Keratinocyte (primary cell): ENCODE measurements at places on chromosomes 5 and 9.

GRCh38 chr5:39369123-39369815 lies 5.0 kb upstream of the C9 start:
- DNase-seq = no peak

DNA sequence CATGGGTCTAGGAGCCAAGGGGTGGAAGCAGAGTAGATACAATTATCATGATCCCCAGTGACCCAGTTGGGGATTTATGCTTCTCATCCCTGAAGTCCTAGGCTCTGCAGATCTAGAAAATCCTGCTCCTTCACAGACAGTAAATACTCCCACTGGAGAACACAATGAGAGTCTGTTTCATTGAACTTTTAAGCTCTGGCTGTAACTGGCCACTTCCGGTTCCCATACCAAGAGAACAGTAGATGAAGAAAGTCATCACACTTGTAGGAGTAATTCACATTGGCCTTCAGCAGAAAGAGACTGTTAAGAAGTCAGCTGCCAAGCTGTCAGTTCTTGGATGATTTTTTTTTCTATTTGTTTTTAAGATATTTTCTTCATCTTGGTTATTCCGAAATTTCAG lies 597.1 kb downstream of the ACTL7B start:
- DNase-seq = no peak

DNA sequence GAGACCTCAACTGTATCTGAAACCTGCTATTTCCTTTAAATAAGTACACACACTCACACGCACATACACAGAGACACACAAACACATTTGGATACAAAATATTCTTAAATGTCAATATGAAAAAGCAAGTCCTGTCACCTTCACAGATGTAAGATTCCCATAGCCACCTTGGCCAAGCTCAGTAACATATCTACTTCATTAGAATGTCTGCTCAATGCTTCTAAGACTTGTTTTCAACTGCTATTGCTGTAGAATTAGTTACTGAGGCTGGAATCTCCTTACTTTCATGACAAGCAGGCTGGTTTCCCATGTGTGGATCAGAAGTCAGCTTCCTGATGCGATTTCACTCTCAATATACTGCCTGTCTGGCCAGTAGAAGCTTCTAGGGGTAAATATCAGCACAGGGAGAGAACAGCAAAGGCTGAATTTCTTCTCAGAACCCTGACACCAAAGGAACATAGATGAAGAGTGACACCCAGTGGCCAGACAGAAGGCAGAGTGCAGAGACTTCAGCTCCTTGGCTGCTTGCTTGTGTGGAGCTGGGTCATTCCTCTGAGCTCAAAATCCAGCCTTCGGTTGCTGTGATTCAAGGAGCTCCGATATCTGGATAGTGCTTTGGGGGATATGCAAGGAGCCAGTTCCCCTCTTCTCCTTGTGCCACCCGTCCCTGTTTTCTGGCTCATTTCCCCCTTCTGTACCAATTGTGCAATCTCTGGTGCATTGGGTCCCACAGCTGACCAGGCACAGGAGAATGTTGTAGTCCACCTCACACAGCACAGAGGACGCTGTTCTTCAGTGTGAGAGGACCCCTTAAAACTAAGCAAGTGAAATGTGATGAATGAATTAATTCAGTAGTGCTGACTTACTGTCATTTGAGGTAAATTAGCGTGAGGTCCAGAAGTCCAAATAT lies 26.6 kb upstream of the ABLIM3 start:
- no peak for DNase-seq

- DNase-seq = no peak
Observed at GRCh38 chr5:179870952-179871351, 12.3 kb upstream of the MRNIP start.

- DNase-seq = no peak
Observed at GRCh38 chr5:141992349-141992963, 20.4 kb downstream of the GNPDA1 start.

DNA sequence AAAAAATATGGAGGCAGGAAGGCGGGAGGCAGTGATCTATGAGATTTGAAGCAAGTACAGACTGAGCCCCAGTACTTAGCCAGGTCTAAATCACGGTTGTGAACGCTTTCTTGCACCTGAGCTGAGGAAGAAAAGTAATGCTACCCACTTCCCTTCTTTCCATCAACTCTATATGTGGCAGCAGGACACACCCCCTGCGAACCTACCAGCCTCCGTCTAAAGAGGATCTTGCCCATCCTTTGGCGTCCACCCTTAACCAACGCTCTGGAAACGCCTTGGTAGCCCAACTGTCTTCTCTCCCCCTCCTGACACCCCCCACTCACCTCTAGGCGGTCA lies 545 bp downstream of the HMGCS1 start:
- DNase-seq = no peak

GRCh38 chr5:56330806-56331205 lies 97.7 kb upstream of the ANKRD55 start:
- DNase-seq = no peak

DNA sequence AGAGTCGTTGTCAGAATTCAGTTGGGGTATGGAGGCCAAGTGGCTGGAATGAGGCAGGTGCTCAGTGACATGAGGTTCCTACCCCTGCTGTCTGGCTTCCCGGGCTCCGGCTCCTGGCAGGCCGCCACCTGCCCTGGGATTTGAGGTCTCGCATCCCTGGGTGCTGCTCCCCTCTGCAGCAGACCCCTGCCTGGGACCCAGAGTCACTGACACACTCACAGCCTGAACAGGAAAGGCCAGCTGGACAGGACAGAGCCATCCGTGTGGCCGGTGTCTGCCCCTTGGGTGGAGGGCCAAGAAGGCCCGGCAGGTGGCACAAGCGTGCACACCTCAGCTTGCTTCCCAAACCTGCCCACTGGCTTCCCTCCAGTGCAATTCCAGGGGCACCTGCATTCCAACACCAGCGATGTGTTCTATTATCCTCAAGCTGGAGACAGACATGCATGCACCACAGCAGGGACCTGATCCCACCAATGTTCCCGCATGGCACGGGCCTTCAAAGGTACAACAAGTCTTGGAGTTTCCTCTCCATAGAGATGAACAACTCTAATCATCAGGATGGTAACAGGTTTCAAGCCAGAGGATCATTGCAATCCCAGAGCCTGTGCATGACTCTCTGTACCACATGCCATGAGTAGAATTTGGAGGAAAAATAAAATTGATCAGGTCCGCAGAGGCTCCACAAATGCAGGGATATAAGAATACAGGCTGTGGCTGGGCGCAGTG lies 45.6 kb upstream of the RNF130 start:
- DNase-seq = no peak

DNA sequence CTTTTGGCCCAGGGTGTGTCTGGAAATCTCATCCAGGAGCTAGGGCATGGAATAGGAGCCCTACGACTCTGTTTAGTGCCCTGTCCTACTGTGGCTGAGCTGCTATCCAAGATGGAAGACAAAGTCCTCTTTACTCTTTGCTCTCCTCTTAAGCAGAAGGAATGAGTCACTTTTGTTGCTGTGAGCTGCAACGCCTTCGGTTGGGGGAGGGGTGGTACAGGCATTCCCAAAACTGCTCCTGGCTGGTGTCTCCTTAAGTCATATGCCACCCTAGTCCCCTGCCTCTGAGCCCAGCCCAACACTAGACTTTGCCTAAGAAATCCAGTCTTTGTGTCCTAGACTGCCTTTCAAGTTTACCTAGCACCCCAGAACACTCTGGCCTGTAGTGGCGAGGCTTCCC lies 99.9 kb downstream of the PRR16 start:
- no peak for DNase-seq

GRCh38 chr5:126640866-126641265 lies 40.1 kb downstream of the PHAX start:
- DNase-seq = no peak

- peak; percentile 38 for DNase-seq
Observed at GRCh38 chr9:87766697-87767096, 40.8 kb downstream of the CTSL start.

DNA sequence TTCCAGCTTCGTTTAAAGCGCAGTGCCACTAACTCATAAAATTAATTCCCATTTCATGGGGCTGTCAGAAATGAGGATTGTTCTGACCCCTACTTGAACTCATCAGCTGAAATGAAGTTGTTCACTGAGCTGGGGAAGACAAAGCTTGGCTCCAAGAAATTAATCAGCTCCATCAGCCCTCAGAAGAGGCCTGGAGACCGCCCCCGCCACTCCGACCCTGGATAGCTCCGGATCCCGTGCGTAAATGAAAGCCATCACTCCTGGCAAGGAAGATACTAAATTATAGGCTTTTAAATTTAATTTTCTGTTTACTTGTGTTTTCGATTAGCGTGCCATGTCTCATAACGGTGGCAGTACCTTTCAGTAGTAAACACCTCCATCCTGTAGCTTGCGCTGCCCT lies 142.8 kb upstream of the IRX2 start:
- no peak for DNase-seq

GRCh38 chr9:131610231-131610761 lies 65.0 kb downstream of the PRRT1B start:
- no peak for DNase-seq
